ENCODE measurements at places on chromosomes 6 and 20. TPM values are rescaled to one million over a fixed set of nuclear protein-coding genes. Genes with fewer than 3 reads are reported as not detected.
A peak's percentile ranks its signal among the peaks of the same experiment; 100 is the strongest.

DNA sequence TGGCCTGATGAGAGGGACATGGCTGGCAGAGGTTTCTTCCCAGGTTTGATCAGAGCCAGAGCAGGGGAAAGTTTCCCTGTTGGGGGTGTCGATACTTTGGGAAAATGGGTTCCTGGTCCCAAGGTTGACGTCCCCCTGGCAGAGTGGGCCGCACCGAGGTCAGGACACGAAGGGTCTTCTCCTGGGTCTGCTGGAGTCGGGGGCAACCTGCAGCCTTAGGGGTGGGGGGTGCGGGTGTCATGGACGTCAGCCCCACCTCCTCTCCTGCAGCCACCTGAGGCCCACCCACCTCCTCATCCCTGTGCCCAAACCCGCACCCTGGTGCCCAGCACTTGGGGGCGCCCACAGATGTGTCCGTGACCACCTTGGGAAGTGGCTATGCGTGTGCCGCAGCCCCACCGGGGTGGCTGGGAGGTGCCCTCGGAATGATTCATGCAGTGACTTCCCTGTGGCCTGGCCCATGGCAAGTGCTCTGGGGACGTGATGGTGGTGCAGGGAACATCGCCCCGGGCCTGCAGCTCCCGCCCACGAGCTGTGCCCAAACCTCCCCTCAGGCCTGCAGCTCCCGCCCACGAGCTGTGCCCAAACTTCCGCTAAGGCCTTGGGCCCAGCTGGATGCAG, 64.9 kb downstream of the YTHDF1 start:
- no peak for DNase-seq

- DNase-seq: no peak
Observed at GRCh38 chr6:139380168-139380567, 5.7 kb upstream of the CITED2 start.

DNA sequence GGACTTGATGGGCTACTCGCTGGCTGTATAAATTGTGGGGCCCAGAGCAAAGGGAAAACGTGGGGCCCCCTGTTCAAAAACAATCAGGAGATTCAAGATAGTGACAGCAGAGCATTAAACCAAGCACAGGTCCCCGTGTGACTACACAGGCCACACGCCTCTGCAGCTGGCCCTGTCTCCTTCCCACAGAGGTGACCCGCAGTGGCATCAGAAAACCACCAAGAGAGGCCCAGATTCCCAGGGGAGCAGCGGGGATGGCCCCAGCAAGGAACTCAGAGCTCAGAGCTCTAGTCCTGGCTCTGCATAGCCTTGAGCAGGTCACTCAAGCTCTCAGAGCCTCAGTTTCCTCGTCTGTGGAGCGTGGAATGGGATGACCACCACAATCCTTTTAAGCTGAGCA, 57.6 kb downstream of the CPNE5 start:
- DNase-seq: no peak

GRCh38 chr6:170140129-170140528, 150.7 kb downstream of the DLL1 start:
- DNase-seq: no peak

GRCh38 chr6:132089173-132089572, 138.0 kb upstream of the CCN2 start:
- DNase-seq: no peak

DNA sequence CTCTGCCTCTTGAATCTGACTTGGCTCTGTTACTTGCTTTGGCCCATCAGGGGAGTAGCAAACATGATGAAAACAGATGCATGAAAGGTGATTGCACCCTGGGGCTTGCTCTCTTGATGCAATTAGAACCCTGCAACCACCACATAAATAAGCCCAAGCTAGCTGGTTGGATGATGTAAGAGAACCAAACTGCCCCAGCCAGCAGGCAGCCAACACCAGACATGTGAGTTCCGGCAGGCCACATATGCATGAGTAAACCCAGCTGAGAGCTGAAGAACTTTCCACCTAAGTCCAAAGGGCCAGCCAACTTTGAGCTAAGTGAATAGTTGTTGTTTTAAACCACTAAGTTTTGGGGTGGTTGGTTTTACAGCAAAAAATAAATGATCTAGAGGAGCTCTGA, 268.4 kb downstream of the FARS2 start:
- DNase-seq: no peak

DNA sequence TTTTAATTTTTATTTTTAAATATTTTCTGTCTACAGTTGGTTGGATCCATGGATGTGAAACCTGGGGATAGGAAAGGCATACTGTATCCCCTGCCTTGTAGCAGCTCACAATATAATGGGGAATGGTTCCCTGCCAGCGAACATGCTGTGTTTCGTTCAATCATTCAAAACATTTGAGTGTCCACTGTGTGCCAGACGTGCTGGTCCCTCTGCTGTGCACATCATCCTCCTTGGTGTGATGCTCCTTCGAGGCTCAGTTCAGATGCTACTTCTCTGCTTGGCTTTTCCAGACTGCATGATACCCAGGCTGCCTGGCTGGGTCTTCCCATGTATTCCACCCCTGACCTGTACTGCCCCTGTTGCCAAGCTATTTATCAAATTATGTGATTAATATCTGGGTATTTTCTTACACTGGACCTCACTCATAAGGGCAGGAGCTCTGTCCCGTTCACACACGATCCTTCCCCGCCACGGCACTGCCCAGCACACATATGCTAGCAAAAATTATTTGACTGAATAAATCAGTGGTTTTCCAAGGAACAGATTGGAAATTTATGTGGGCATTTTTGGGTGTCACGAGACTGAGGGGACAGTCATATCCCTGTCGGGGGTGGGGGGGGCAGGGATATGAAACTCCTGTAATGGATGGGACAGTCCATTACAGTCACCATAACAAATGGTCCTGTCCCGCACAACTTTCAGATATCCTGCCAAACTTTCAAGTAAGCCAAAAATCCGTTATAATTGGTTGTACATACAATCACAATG, 4.9 kb downstream of the SDCBP2 start:
- DNase-seq: peak; percentile 20

GRCh38 chr6:83221889-83222479, 28.8 kb downstream of the RWDD2A start:
- DNase-seq: no peak

GRCh38 chr20:4870906-4871305, 130.4 kb downstream of the SLC23A2 start:
- DNase-seq: no peak

GRCh38 chr6:155561257-155561965, 105.8 kb upstream of the NOX3 start:
- no peak for DNase-seq

GRCh38 chr6:30007132-30007764, 53.8 kb upstream of the POLR1H start:
- DNase-seq: no peak

GRCh38 chr6:69795469-69796072, 1.2 kb downstream of the LMBRD1 start:
- no peak for DNase-seq

DNA sequence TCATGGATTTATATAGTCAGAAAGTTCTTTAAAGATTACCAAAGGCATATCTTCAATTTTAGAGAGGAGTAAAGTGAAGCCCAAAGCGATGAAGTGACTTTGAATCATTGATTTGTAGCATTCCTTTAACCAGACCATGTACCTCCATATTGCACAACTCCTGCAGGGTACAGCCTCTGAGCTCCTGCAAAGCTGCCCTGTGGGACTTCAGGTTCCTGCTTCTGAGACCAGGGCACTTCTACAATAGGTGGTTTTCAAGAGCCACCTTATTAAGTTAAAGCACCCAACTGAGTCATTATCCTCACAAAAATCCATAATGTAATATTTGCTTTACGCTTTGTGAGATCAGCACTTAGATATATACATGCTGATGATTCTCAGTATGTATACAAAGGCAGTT, 270.7 kb upstream of the RGS17 start:
- DNase-seq: no peak

GRCh38 chr6:80165143-80165542, 58.7 kb downstream of the BCKDHB start:
- DNase-seq: no peak

GRCh38 chr6:159642995-159643394, 50.0 kb downstream of the SOD2 start:
- DNase-seq: no peak

- peak; percentile 66 for DNase-seq
Observed at GRCh38 chr6:106253172-106253571, 72.4 kb downstream of the ATG5 start.

GRCh38 chr20:19885594-19885938, 127.5 kb downstream of the RIN2 start:
- no peak for DNase-seq

GRCh38 chr20:22324505-22324904, 259.9 kb downstream of the FOXA2 start:
- no peak for DNase-seq

HLA-DQB2 gene
- not detected for total RNA-seq

FUCA2 gene
- total RNA-seq: 39.2 TPM

PRDM13 gene
- not detected for total RNA-seq

BNIP5 gene
- total RNA-seq: not detected

FAM209B gene
- total RNA-seq: not detected

MAFB gene
- total RNA-seq: not detected

C6orf132 gene
- total RNA-seq: not detected

MOG gene
- not detected for total RNA-seq

EPHA7 gene
- total RNA-seq: not detected

DACT2 gene
- total RNA-seq: not detected

CALHM6 gene
- not detected for total RNA-seq

SNAP25 gene
- total RNA-seq: 3.9 TPM
